ENCODE measurements at places on chromosomes 13 and 19.

- DNase-seq = no peak
Observed at GRCh38 chr13:114131583-114132418, 622 bp downstream of the RASA3 start.

DNA sequence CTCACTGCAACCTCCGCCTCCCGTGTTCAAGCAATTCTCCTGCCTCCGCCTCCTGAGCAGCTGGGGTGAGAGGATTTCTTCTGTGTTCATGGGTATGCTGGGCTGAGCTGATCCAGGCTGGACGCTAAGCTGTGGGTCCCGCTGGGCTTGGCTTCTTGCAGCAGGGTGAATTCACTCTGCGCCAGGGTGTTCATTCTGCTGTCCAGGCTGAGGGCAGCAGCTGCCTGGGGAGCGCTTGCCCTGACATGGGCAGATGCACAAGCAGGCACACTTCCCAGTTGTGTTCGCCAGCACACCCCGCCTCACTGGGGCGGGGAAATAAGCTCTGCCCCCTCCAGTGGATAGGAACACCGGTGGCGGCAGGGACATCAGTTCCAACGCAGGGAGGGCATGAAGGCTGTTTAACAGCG is 7.3 kb upstream of the INAFM1 start:
- DNase-seq = no peak

DNA sequence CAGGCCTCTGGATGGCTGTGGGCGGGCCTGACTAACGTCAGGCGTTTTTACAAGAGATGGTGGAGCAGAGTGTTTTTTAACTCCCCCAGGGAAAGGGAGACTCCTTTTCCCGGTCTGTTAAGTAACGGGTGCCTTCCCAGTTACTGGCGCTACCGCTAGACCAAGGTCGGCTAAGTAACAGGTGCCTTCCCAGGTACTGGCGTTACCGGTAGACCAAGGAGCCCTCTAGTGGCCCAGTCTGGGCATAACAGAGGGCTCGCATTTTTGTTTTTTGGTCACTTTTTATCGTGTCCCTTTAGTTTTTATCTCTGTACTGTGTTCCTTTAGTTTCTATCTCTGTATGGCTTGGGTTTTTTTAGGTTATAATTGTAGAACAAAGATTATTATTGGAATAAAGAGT is 10.0 kb downstream of the ZNF383 start:
- no peak for DNase-seq

- no peak for DNase-seq
Observed at GRCh38 chr13:63299866-63300394, 1884.3 kb upstream of the PCDH20 start.

DNA sequence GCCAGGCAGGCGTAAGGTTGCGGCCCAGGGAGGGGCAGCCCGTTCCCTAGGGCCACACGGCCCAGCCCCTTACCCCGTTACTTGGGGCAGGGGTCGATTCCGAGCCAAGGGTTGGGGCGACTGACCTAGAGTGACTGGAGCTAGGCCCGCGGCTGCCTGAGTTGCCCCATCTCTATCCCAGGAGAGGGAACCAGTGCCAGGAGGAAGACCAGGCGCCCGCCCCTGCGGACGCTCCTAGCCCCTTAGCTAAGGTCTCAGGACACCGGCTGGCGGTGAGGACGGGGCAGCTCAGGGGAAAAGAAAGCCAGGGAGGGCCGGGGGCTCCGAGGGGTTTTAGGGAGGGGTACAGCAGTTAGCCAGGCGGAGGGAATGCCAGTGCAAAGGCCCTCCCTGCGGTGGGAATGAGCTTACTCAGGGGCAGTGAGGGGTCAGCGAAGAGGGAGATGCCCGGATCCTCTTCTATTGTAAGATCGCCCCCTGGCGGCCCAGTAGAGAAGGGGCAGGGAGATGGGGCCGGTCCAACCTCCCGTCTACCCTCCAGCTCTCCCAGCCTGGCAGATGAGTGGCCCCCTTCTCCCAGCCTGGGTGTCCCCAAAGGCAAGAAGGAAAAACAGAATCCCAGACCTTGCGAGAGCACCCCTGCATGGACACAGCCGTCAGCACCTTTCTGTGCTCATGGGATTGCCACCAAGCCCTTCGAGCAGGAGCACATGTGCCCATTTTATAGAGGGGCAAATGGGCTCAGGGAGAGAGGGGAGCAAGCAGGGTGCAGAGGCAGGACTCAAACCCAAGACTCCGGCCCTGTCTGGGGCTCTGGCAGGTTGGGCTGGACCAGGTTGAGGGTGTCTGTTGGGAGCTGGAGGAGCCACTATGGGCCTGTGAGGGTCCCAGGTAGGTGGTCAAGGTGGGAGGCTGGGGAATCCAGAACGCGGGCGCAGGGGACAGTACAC is 16.3 kb downstream of the CILP2 start:
- no peak for DNase-seq

DNA sequence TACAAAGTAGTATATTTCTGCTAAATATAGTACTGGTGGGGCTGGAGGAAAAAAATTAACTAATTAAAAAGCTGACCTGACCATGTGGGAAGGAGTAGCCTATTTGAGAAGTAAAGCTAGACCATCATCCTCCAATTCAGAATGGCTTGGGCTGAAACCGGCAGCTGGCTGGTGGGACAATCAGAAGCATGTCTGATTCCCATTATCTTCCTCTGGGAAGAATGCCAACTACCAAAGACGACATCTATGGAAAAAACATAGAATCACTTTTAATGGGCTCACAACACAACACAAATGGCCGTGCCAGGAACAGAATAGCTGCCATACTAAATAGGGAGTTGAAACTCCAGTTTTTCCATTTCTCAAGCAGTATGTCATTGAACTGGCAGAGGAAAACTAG is 120.4 kb upstream of the FREM2 start:
- DNase-seq = no peak

GRCh38 chr19:15091918-15092753 is 10.1 kb downstream of the OR1I1 start:
- DNase-seq = no peak

DNA sequence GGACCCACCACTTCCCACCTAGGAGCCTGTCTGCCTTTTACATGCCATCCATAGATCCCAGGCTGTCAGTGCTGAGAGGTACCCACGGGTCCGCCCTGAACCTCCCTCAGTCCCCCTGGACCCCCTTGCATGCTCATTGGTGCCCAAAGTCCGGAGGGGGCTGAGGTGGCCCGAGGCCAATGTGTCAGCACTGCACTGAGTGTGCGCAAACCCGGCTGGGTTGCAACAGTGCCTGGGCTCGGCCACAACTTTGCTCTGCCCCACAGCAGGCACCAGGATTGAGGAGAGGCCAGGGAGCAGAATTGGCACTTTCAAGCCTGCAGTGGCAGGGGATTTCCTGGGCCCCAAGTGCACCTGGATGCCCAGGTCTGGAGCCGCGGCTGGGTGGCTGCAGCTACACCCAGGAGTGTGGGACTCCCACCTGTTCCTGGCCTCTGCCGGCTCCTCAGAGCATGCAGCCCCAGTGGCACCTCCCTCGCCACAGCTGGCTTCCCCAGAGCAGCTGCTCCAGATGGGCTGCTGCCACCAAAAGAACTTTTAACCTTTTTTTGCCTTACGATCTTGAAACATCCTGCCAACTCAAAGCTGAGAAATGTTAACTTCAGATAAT is 837.0 kb downstream of the SLITRK6 start:
- no peak for DNase-seq

DNA sequence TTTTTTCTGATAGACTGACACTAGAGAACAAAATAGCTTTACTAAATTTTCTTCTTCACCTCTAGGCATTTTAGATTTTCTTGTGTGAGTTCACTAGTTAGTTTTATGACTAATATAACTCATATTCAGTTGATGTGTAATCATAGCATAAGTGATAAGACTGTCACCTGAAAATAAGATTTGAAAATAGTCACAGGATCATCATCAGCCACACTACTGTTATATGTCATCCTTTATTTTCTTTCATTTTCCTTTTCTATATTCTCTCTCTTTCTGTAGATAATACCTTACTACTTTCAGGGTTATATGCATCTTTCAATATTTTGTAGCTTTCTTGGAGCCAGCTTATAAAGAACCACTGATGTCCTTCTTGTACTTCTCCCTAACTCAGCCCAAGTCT is 292.6 kb downstream of the TDRD3 start:
- DNase-seq = no peak

GRCh38 chr19:31416548-31416947 is 67.3 kb upstream of the TSHZ3 start:
- DNase-seq = no peak

- no peak for DNase-seq
Observed at GRCh38 chr19:14940266-14940665, 1.0 kb upstream of the OR7C2 start.

GRCh38 chr19:30689474-30689873 is 317.3 kb downstream of the ZNF536 start:
- DNase-seq = no peak

DNA sequence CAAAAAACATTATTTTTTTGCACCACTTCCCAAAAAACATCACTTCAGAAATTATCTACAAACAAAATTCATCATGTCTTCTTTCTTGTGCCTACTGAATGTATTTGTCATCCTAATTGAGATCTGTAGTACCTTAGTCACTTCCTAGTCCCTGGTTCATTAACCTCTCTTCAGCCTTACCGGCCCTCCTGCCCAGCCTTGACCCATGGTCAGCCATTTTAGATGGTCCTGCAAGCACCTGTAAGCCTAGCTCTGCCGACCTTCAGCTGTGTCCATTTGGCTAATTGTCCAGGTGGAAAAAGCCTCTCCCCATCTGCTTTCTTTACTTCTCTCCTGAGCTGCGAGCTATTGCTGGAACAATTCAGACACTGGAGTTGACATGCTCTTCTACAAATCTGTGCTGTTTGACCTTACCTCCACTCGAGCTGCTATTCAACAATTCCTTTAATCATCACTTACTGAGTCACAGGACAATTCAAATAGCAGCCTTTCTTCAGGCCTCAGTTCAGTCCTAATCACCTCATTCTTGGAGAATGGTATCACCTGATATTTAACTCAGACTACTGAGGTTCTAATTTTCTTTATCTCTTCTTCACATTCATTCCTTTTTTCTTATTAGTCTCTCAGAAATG is 882.5 kb downstream of the PCDH9 start:
- no peak for DNase-seq
